ENCODE measurements at places on chromosomes 6 and 20.

GRCh38 chr20:24795436-24795835, 153.6 kb upstream of the CST7 start:
- no peak for DNase-seq

DNA sequence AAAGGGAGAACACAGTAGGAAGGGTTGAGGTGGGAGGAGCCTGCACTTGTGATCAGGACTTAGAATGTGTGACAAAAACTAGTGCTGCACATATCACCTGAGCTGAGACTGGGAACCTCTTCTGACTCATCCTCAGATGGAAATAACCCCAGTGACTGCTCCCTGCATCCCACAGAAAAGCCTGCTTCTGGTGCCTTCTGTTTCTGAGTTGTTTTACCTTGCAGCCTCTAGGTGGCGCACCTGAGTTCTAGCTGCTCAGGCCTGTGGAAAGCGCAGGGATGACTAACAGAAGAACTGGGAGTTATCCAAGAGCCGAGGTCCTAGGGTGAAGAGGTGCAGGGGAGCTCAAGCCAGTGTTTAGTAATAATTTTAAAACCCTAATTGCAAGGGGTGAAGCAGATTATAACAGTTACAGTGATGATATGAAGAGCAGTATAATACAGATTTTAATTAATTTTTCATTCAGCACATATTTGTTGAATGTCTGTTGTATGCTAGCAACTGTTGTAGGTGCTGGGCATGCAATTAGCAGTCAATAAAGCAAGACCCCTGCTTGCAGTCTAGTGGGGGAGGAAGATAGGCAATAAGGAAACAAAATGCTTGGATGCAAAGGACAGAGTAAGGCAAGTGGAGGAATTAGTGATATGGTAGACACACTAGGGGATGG, 302.5 kb downstream of the DHX35 start:
- DNase-seq = peak; percentile 23

GRCh38 chr6:35710241-35710847, 21.6 kb upstream of the FKBP5 start:
- no peak for DNase-seq

DNA sequence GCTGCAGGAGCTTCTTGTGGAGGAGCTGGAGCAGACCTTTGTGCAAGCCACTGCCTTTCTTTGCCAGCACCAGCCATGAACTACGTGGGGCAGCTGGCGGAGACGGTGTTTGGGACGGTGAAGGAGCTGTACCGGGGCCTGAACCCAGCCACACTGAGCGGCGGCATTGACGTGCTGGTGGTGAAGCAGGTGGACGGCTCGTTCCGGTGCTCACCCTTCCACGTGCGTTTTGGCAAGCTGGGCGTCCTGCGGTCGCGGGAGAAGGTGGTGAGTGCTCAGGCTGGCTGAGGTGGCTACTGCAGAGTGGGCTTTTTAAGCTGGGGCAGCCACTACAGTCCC, 5.1 kb downstream of the LPIN3 start:
- DNase-seq = no peak

GRCh38 chr6:119768201-119768600, 418.6 kb upstream of the MAN1A1 start:
- DNase-seq = no peak

DNA sequence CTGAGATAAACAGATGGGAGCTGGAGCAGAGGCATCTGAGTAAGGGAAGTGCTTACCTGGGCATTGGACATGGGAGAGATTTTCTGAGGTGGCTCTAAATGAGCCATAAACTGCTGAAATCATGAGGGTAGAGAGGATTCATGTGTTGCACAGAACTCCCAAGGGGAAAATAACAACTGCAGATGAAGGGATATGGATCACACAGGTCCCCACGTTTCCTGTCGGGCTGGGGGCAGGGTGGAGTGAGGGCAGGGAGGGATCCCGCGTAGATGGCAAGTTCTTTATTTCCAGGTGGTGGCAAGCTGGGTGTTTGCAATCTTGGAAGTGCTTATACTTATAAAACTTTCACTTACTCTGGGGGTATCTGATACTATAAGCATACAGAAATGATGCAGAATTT, 422.6 kb upstream of the FLRT3 start:
- no peak for DNase-seq

DNA sequence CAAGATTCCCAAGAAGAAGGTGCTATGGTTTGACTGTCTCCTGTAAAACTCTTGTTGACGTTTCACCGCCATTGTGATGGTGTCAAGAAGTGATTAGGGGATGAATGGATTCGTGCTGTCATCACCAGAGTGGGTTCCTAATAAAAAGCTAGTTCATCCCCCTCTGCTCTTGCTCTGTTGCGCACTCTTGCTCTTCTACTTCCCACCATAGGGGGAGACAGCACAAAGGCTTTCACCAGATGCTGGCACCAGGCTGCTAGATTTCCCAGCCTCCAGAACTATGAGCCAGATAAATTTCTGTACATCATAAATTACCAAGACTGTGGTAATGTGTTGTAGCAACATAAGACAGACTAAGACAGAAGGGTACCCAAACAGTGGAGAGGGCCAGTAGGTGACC, 21.6 kb upstream of the CCDC28A start:
- no peak for DNase-seq

GRCh38 chr6:85390105-85390728, 59.7 kb upstream of the NT5E start:
- no peak for DNase-seq

DNA sequence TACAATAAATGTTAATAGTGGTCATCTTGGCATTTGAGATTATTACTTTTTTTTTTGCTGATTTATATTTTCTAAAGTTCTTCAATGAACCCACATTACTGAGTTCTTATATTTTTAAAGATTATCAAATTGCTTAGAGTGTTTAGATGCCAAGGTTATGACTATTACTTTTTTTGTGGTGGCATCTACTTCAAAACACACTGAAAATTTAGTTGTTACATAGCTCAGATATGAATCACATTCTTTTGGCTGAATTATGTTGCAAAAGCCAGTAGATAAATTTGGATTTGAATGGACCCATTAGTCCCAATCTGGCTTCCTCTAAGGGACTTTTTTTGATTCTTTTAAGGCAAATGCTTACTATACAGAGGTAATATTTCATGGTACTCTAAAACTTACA, 8.9 kb downstream of the UTRN start:
- no peak for DNase-seq

GRCh38 chr20:33076662-33077372, 2.6 kb upstream of the BPIFB4 start:
- DNase-seq = no peak

DNA sequence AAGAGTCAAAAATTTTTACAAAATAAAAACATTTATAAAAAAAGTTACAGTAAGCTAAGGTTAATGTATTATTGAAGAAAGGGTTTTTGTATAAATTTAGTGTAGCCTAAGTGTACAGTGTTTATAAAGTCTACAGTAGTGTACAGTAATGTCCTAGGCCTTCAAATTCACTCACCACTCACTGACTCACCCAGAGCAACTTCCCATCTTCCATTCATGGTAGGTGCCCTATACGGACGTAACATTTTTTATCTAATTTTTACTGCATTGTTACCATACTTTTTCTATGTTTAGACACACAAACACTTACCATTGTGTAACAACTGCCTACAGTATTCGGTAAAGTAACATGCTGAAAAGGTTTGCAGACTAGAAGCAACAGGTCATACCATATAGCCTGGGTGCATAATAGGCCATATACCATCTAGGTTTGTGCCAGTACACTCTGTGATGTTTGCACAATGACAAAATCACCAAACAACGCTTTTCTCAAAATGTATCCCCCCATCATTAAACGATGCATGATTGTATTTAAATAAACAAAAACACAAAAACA, 6.0 kb downstream of the MTFR2 start:
- DNase-seq = no peak

DNA sequence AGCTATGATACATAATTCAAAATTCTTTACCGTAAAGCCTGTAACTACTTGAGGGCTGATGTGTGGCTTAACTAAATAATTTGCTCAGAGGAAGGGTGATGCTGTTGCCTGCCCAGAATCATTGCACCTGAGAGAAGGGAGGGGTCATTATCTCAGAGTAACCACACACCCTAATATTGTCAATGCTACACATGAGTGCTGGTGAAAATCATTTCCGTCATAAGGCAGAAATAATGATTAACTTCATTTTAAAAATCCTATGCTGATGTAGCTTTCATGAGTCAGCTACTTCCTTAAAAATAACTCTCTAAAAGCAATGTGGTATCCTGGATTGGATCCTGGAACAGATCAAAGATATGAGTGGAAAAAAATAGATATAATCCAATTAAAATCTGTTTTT, 146.4 kb upstream of the FAM83B start:
- DNase-seq = no peak

DNA sequence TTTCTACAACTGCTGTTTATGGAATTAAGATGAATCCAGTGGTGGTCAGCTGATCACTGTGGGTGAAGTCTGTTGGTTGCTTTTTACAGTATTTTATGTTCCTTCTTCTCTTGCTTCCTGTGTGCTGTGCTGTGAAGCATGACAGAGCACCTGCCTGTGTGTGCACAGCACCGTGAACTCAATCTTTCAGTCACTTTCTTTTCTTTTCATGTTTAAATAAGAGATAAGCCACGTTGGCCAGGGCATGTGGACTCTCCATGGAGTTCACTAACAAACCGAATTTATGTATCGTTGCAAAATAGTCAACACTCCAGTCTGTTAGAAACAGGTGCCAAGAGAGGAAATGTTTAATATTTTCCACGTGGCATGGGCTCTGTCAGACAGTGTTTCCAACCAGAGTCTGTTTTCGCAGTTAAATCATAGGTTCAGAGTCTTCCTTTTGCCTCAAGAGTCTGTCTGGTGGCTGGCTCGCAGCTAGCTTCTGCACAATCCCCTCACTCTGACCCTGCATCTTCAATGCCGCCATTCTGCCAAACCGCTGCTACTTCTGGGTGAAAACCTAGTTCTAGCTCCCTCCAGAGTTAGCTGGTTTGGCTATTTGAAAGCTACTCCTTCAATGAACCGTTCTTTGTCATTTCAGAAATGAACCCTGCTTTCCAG, 73.2 kb downstream of the QRSL1 start:
- no peak for DNase-seq

DNA sequence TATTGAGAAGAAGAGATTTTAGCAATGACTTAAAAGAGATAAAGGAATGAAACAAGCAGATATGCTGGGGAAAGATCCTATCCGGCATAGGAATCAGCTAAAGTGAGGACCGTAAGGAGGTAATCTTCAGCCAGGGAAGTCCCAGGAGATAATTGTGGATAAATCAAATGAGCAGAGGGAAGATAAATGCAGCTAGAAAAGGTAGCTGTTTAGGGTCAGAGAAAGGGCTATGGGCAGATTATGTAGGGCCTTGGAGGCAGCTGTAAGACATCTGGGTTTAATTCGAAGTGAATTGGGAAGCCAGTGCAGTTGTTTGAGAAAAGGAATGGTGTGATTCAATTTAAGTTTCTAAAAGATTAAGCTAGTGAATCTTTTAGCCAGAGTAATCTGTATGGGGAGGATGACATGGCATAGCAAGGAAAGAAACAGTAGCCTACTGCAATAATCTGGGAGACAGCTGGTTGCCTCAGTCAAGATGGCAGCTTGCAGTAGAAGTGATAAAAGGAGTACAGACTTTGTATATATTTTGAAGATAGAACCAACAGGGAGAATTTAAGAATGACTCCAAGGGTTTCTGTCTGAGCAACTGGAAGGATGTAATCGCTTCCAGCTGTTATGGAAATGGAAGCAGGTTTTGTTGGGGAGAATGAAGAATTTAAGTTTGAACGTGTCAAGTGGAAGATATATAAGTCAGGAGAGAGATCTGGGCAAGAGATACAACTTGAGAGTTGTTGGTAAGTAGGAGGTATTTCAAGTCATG, 552.3 kb upstream of the FLRT3 start:
- no peak for DNase-seq

DNA sequence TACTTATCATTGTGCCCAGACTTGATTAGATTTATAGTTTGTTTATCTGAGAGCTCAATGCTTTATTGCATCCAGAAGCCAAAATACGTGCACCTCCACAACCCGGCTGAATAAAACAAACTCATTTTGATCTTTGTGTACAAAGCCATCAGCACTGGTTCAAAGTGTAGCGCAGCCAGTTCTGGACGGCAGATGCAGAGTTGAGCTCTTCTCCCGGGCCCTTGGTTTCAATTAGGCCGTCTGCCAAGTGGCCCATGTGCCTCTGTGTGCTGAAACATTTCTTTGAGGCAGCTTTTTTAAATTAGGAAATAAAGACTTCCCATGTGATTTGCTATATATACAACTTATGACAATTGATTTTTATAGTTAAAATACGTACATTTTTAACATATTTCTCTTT, 96.2 kb upstream of the RSPO3 start:
- no peak for DNase-seq

All from activated T-cell treated with anti-CD3 and anti-CD28 coated beads for 24 hours (primary cell).